Mesenteric fat pad (tissue), 1 donor: ENCODE measurements at places on chromosomes 1 and 21. TPM values are rescaled to one million over a fixed set of nuclear protein-coding genes. Genes with fewer than 3 reads are reported as not detected.
A peak's percentile ranks its signal among the peaks of the same experiment; 100 is the strongest.

- DNase-seq: peak; percentile 94
Measured at GRCh38 chr1:94237291-94238226, at the start of gene ARHGAP29. Gene ARHGAP29, minus strand, starts transcription at chr1:94237584. Its CDS starts 5,973 bp downstream, at chr1:94231611.

- no peak for DNase-seq
Measured at GRCh38 chr1:211738691-211739301, 63.4 kb upstream of the NEK2 start.

Gene KRTAP13-3
- total RNA-seq: not detected

DNA sequence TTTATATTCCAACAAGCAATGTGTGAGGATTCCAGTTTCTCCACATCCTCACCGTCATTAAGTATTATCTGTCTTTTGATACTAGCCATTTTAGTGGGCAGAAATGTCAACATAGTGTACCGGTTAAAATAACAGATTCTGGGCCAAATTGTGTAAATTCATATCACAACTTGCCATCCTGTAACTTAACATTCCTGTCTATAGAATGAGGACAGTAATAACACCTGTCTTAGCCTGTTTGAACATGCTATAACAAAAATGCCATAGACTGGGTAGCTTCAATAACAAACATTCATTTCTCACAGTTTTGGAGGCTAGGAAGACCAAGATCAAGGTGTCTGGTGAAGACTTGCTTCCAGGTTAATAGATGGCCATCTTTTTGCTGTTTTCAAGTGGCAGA is 491.1 kb downstream of the PTBP2 start:
- DNase-seq: no peak
